ENCODE measurements at places on chromosomes 16 and 17. TPM values are rescaled to one million over a fixed set of nuclear protein-coding genes. Genes with fewer than 3 reads are reported as not detected.

DNA sequence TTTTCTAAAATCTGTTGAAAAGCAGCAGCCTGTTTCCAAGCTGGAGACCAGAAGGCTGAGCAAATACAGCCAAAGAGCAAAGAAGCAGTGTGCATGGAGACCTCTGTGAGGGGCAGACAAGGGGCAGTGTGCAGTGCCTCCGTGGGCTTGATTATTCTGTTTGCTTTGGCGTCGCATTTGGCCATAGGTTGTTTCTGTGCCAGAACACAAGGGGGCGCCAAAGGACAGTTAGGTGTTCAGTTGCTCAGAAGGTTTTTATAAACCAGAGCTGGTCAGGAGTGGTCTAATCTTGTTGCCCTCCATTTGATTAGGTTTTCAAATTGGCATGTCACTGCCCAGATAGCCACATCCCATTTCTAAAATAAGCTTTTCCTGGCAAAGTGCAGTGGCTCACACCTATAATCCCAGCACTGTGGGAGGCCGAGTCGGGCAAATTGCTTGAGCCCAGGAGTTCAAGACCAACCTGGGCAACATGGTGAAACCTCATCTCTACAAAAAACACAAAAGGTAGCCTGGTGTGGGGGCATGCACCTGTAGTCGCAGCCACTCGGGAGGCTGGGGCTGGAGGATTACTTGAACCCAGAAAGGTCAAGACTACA, 10.6 kb downstream of the MYH3 start:
- H3K27me3 ChIP-seq = no peaks in the 10 kb centered on the region
- H3K27ac ChIP-seq = no peak overlapping the region
- H3K36me3 ChIP-seq = no peaks in the 10 kb centered on the region
- peaks cover 3% of the 10 kb centered on the region for H3K4me1 ChIP-seq
- H3K4me3 ChIP-seq = no peak overlapping the region

DNA sequence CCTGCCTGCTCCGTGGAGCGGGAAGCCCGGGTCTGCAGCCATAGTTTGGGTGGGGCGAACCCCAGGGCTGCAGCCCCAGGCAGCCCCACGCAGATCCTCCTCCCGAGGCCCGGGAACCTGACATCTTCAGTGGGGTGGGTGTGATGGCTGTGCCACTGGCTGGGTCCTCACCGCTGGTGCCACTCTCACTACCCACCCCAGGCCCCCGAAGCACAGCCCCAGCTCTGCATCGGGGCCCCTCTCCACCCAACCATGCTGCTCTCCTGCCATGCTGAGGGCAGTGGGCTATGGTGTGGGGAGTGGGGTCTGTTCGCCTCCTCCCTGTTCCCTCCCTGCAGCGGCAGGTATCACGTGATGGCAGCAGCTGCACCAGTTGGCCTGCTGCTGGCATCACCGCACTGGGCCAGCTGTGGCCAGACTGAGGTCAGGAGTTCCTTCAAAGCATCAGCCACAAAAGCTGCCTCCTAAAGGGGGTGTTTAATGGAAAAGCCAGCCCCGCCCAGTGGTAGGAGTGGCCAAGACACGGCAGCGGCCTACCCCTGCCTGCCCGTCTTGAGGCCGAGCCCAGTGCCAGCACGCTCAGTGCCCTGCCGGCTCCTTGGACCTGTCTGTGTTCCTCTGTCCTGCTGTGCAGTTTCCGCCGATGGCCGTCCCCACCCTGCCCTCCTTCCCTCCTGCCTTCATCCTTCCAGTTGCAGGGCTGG, 10.8 kb downstream of the KCTD5 start:
- H3K27me3 ChIP-seq = no peaks in the 10 kb centered on the region
- H3K4me1 ChIP-seq = peaks cover 16% of the 10 kb centered on the region
- H3K27ac ChIP-seq = no peak overlapping the region
- H3K36me3 ChIP-seq = no peaks in the 10 kb centered on the region
- no peak for DNase-seq
- no peak overlapping the region for H3K4me3 ChIP-seq

DNA sequence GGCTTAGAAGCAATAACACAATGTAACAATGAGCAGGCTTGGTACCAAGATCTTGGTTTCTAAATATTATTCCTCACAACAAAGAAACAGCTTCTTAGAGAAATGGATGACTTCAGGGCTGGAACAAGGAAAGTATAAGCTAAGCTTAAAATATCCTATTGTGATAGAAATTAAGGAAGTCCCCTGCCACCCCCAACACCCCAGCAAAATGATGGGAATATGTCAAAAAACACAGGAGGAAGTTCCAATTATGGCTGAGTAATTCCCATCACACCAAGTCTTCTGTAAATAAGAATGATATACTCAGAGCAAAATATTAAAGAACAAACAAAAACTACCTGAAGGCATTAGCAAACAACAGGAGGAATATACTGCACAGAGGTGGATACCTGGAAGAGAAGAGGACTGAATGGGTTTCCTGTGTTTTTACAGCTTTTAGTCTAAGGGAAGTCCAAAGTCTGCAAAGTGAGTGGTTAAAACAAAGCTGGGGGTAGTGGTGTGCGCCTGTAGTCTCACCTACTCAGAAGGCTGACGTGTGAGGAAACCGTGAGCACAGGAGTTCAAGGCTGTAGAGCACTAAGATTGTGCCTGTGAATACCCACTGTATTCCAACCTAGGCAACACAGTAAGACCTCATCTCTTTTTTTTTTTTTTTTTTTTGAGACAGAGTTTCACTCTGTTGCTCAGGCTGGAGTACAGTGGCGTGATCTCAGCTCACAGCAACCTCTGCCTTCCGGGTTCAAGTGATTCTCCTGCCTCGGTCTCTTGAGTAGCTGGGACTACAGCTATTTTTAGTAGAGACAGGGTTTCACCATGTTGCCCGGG, 17.1 kb upstream of the ATP6V0A1 start:
- no peaks in the 10 kb centered on the region for H3K27me3 ChIP-seq
- no peak for DNase-seq
- no peak overlapping the region for H3K27ac ChIP-seq
- H3K36me3 ChIP-seq = no peaks in the 10 kb centered on the region
- no peak overlapping the region for H3K4me3 ChIP-seq

DNA sequence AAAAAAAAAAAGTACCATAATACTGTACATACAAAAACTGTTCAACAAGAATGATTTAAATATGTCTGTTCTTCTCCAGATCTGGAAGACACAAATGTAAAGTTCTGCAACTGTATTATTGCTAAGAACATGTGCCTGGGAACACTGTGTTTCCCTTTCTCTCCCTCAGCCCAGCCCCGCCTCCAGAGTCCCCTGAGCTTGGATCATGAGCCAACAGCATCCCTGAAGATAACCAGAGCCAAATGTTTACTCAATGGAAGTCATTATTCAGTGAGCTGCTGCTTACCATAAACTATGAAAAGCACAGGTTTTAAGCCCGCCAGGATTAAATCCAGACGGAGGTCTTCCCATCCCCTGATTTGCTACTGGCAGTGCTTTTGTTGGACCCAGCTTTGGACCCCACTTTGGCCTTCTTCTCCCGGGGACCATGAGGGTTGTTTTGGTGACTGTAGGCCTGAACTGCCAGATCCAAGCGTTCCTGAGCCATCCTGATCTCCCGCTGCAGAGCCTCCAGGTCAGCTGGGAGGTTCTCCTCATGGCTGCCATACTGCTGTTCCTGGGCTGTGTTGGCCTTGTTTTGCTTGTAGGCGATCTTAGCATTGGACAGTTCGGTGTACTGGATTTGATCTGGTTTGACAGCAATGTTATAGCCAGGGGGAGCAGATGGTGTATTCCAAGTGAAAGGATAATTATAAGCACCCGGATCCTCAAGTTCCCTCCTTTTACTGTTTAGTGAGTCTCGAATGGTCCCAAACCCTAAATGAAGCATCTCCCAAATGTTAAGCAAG, 25.6 kb downstream of the GJC1 start:
- no peaks in the 10 kb centered on the region for H3K4me1 ChIP-seq
- no peak overlapping the region for H3K4me3 ChIP-seq
- H3K27ac ChIP-seq = no peak overlapping the region
- H3K27me3 ChIP-seq = no peaks in the 10 kb centered on the region
- H3K36me3 ChIP-seq = no peaks in the 10 kb centered on the region

DNA sequence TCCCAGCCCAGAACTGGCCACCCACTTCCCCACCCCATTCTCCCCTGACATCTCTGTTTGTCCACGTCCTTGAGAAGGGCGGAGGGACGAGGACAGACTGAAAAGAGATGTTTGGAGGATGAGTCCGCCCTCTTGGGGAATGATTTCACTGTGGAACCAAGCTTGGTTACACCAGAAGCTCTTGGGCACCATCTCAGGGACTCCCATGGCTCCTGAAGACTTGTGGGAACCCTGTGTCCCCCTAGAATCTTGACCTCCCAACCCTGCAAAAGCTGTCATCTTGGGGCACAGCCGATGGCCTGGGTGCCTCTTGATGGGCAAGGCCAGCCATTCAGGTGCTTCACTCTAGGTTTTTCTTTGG, 25.9 kb upstream of the LITAF start:
- peaks cover 15% of the 10 kb centered on the region for H3K4me1 ChIP-seq
- no peak overlapping the region for H3K4me3 ChIP-seq
- H3K27me3 ChIP-seq = no peaks in the 10 kb centered on the region
- DNase-seq = no peak
- no peaks in the 10 kb centered on the region for H3K36me3 ChIP-seq
- peak overlapping the region; percentile 83 for H3K27ac ChIP-seq

- peaks cover 7% of the 10 kb centered on the region for H3K4me1 ChIP-seq
- no peak overlapping the region for H3K27ac ChIP-seq
- DNase-seq = no peak
- no peaks in the 10 kb centered on the region for H3K36me3 ChIP-seq
These were observed 11.7 kb upstream of the HEATR6 start for GRCh38 chr17:60090417-60090816.

GRCh38 chr16:47886631-47887415, 269.0 kb downstream of the ABCC12 start:
- H3K4me1 ChIP-seq = no peaks in the 10 kb centered on the region
- no peaks in the 10 kb centered on the region for H3K36me3 ChIP-seq
- no peak for DNase-seq
- H3K27me3 ChIP-seq = no peaks in the 10 kb centered on the region

DNA sequence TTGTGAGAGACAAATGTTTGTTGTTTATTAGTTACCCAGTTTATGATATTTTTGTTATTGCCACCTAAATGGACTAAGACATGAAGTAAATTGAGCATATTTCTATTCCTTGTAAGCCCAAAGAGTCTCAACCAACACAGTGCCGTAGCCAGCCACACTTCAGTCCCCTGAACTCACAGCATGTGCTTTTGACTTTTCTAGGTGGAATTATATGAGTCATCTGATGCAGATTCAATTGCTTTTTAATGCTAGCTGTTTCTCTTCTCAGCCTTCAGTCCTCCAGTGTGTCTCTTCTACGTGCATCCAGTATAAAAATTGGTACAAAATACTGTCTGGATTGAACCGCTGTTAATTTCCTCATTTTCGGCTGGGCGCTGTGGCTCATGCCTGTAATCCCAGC, 39.0 kb downstream of the IQCK start:
- no peak for DNase-seq
- no peaks in the 10 kb centered on the region for H3K36me3 ChIP-seq
- H3K4me1 ChIP-seq = peaks cover 31% of the 10 kb centered on the region
- no peaks in the 10 kb centered on the region for H3K27me3 ChIP-seq

DNA sequence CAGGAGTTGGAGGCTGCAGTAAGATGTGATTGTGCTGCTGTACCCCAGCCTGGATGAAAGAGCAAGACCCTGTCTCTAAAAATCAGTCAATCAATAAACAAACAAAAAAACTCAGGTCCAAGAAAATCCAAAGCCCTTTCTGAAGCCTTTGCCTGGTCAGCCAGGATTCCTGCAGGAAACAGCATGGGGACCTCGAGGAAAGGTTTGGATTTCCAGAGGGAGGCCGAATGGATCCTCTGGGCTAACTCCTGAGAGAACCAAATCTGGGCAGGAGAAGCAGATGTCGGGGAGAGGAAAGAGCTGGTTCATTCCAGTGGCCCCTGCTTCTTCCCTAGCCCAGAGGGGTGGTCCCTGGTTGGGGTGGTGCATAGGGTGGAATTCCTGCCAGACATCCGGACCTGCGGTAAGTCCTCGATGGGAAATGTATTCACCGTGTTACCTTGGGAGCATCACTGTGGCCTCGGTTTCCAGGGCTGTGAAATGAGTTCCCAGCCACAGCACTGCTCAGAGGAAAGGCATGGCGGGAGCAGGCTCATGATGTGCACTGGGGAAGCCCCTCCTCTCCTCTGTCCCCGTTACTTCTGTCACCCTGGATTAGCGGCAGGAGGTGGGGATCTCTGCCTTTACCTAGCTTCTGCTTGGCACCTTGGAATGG, 75.1 kb downstream of the CYLD start:
- no peaks in the 10 kb centered on the region for H3K4me1 ChIP-seq
- H3K36me3 ChIP-seq = no peaks in the 10 kb centered on the region
- DNase-seq = no peak
- H3K27ac ChIP-seq = no peak overlapping the region

GRCh38 chr17:35449371-35449931, 885 bp upstream of the SLFN13 start:
- no peak overlapping the region for H3K27ac ChIP-seq
- no peaks in the 10 kb centered on the region for H3K27me3 ChIP-seq
- peak; percentile 33 for DNase-seq
- no peak overlapping the region for H3K4me3 ChIP-seq
- H3K36me3 ChIP-seq = no peaks in the 10 kb centered on the region

- H3K27me3 ChIP-seq = no peaks in the 10 kb centered on the region
- no peak overlapping the region for H3K27ac ChIP-seq
- H3K4me1 ChIP-seq = no peaks in the 10 kb centered on the region
- DNase-seq = no peak
These were observed 22.6 kb upstream of the MLKL start for GRCh38 chr16:74723256-74723655.

DNA sequence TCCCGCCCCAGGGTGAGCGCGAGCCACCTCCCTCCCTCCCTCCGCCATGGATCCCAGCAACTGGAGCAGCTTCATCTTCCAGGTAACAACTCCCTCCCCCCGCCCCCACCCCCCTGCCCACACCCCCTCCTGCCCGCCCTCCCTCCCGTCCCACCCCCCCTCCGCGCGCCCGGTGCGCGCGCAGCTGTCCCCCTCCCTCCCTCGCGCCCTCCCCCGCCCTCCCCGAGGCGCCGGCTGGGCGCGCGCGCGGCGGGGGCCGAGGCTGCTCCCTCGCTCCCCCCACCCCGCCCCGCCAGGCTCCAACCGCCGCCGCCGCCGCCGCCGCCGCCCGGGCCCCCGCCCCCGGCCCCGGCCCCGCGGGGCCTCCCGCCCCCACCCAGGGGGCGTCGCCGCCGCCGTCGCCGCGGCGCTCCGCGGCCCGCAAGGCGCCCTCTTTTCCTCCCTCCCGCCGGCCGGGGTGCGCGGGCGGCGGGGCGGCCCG, at the start of gene MAZ:
TSS of gene MAZ (plus strand) at position 431 of the 481 bp plus-strand sequence. CDS start 173 bp downstream, outside the sequence.
- H3K4me3 ChIP-seq = peak within 1 kb of the TSS; percentile 68
- peak within 1 kb of the TSS; percentile 87 for H3K27ac ChIP-seq
- no peaks in the 10 kb centered on the region for H3K36me3 ChIP-seq

Gene SDR42E1
- total RNA-seq = 2.6 TPM

Gene TMEM238L
- total RNA-seq = not detected

Gene GRB7
- 39.9 TPM for total RNA-seq

Gene FOXN1
- 0.52 TPM for total RNA-seq

Measured in body of pancreas (tissue), 4 donors.